Small intestine (tissue), 16 donors: ENCODE measurements at places on chromosomes 13 and 19. TPM values are rescaled to one million over a fixed set of nuclear protein-coding genes. Genes with fewer than 3 reads are reported as not detected.
A peak's percentile ranks its signal among the peaks of the same experiment; 100 is the strongest.

DNA sequence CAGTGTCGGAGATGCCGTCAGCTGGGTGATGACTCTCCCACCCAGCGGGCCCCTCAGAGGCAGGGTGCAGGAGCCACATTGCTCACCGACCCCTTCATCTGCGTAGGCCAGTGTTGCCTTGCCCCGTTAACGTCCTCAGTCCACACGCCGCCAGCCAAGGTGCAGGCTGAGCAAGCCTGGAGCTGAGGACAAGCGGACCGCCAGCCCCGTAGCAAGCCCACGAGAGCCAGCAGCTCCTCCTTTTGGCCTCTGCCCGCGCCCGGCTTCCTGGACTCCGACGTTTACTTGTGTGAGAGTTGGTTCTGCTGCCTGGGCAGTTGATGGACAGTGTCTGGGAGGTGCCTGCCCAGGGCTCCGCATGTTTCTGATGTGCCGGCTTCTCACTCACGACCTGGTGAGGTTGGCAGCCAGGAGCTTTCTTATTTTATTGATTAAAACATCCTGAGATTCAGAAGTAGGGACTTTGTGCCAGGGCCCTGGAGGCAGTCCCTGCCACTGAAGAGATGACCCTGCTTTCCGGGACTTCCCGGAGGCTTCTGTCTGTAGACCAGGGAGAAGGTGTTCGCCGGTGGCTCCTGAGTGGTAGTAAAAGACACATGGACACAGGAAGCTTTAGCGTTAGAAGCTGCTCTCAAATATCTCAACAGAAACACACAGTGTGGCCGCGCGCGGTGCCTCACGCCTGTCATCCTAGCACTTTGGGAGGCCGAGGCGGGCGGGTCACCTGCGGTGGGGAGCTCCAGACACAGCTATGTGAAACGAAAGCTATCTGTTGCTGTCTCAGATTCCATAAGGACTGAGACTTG is 5.8 kb downstream of the DAZAP1 start:
- H3K36me3 ChIP-seq: peaks cover 88% of the 10 kb centered on the region
- H3K27ac ChIP-seq: no peak overlapping the region
- H3K27me3 ChIP-seq: no peaks in the 10 kb centered on the region
- DNase-seq: no peak

DNA sequence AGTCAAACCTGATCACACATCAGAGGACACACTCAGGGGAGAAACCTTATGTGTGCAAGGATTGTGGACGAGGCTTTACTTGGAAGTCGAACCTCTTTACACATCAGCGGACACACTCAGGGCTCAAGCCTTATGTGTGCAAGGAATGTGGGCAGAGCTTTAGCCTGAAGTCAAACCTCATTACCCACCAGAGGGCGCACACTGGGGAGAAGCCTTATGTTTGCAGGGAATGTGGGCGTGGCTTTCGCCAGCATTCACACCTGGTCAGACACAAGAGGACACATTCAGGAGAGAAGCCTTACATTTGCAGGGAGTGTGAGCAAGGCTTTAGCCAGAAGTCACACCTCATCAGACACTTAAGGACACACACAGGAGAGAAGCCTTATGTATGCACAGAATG is 8.2 kb upstream of the ZNF527 start:
- no peaks in the 10 kb centered on the region for H3K4me1 ChIP-seq
- no peaks in the 10 kb centered on the region for H3K27me3 ChIP-seq
- H3K36me3 ChIP-seq: peaks cover 11% of the 10 kb centered on the region
- no peak for DNase-seq

GRCh38 chr19:41521931-41522555 is 53.9 kb upstream of the CEACAM21 start:
- no peaks in the 10 kb centered on the region for H3K27me3 ChIP-seq
- H3K4me3 ChIP-seq: peak overlapping the region; percentile 21
- no peak overlapping the region for H3K27ac ChIP-seq
- DNase-seq: peak; percentile 16
- no peaks in the 10 kb centered on the region for H3K4me1 ChIP-seq

DNA sequence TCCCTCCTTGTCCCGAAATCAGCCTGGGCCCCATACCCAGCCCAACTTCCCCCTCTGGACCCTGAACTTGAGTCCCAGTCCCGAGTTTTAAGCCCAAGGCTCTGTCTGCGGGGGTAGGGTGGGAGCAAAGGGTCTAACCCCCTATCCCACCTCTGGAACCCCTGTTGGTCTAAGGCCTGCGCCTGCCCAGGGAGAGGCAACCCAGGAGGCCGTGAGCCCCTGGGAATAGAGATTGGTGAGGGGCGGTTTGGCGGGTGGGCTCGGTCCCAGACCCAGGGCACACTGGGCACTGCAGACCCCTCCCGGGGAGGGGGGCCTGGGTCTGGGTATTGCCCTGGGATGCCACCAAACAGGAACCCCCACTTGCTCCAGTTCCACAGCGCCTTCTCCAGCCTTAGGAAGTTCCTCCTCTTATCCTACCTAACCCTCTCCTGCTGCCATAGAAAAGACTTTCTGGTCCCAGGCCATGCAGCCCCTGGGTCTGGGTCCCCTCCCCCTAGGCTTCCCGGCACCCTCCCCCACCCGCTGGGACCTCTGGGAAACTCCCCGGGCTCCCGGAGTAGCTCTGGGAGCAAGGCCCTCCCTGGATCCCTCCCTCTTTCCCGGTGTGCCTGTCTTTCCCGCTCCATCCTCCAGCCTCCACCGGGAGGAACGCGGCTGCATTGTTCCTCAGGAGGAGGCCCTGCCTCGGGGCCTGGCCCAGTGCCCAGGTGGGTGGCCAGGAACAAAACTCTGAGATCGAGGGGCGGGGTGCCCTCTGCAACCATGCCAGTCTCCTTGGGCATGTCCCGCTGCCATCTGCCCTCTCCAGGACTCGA is 33.6 kb upstream of the NANOS3 start:
- peak overlapping the region; percentile 98 for H3K27ac ChIP-seq
- peaks cover 6% of the 10 kb centered on the region for H3K4me1 ChIP-seq
- no peaks in the 10 kb centered on the region for H3K27me3 ChIP-seq
- H3K36me3 ChIP-seq: no peaks in the 10 kb centered on the region

GRCh38 chr13:59261928-59262488 is 901.7 kb downstream of the DIAPH3 start:
- no peaks in the 10 kb centered on the region for H3K27me3 ChIP-seq
- no peak overlapping the region for H3K27ac ChIP-seq
- no peak overlapping the region for H3K4me3 ChIP-seq

DNA sequence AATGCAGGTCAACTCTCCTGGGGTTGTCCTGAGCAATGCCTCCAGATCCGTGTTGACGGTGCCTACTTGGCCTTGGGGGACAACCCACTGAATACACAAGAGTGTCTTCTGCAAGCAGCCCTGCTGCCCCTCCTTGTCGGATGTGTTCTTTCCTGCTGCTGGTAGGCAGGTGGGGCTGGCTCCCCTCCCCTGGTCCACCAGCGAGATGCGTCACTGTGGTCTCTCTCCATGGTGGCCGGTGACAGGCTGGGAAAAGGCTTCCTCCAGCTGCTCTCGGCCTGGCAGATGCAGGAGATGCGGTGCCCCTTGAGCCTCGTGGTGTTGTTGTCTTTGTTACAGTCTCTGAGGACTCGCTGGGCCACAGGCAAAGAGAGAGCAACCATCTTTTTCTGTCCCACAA is 84.9 kb downstream of the RGCC start:
- no peaks in the 10 kb centered on the region for H3K36me3 ChIP-seq
- no peaks in the 10 kb centered on the region for H3K4me1 ChIP-seq
- H3K27me3 ChIP-seq: no peaks in the 10 kb centered on the region
- H3K27ac ChIP-seq: no peak overlapping the region

DNA sequence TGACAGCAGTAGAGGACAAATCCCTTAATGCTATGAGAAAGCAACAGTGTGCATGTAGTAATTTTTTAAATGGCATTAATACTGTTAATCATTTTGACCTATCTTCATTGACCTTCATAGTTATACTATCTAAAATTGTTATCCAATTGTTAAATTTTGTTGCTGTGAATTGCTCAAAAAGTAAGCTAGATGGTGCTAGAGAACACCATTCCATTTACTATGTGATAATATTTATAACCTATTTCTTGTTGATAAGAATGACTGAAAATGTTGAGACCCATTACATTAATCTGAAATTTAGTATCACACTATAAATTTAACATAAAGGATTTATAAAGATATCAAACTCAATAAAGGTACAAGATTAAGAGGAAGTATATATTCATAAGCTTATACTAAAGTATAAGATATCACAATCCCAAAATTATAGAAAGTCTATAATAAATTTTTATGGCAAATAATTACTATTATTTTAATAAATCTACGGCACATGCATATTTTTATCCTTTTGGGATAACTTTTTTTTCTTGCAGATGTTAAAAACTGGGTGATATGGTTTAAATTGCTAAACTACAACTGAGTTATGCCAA is 1573.3 kb downstream of the PCDH9 start:
- no peaks in the 10 kb centered on the region for H3K36me3 ChIP-seq
- DNase-seq: no peak
- H3K4me3 ChIP-seq: no peak overlapping the region
- no peaks in the 10 kb centered on the region for H3K4me1 ChIP-seq
- H3K27me3 ChIP-seq: no peaks in the 10 kb centered on the region

FSD1 gene
- 2.2 TPM for polyA plus RNA-seq

- H3K27me3 ChIP-seq: no peaks in the 10 kb centered on the region
- H3K4me1 ChIP-seq: no peaks in the 10 kb centered on the region
- H3K27ac ChIP-seq: no peak overlapping the region
- no peak overlapping the region for H3K4me3 ChIP-seq
These were observed 1.2 kb downstream of the C5AR1 start for GRCh38 chr19:47310819-47311218.

ELF1 gene
- 40.8 TPM for polyA plus RNA-seq

KLK7 gene
- not detected for polyA plus RNA-seq

GRCh38 chr13:73665261-73665660 is 468.9 kb downstream of the KLF12 start:
- H3K4me3 ChIP-seq: no peak overlapping the region
- no peak overlapping the region for H3K27ac ChIP-seq
- H3K36me3 ChIP-seq: no peaks in the 10 kb centered on the region
- no peak for DNase-seq

DNA sequence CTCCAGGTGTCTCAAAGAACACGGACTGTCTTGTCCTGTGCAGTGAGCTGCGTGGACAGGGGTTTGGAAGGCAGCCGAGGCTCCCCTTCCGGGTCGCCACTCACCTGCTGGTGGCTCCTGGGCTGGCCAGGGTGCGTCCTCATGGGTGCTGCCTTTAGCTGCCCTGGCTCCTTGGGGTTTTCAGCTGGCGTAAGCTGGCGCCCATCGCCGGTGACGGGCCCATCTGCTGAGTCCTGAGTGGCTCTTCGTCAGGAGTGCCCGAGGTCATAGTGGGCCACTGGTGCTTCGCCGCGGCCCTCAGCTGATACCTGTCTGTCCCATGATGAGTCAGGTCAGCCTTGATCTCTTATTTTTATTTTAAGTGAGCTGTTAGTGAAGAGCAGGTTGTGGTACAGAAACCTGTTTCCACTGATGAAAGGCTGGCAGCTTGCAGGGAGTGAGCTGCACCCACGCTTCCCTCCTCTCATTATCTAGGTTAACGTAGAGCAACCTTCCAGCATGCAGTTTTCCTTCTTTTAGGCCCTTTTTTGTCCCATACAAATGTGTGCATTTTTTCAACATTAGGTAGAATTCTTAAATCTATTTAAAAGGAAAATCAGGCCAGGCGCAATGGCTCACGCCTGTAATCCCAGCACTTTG is 18.4 kb downstream of the EPN1 start:
- H3K36me3 ChIP-seq: peaks cover 34% of the 10 kb centered on the region
- no peak overlapping the region for H3K27ac ChIP-seq
- no peaks in the 10 kb centered on the region for H3K27me3 ChIP-seq
- H3K4me1 ChIP-seq: no peaks in the 10 kb centered on the region
- DNase-seq: no peak
- H3K4me3 ChIP-seq: no peak overlapping the region

SPACA4 gene
- 0.22 TPM for polyA plus RNA-seq

DNA sequence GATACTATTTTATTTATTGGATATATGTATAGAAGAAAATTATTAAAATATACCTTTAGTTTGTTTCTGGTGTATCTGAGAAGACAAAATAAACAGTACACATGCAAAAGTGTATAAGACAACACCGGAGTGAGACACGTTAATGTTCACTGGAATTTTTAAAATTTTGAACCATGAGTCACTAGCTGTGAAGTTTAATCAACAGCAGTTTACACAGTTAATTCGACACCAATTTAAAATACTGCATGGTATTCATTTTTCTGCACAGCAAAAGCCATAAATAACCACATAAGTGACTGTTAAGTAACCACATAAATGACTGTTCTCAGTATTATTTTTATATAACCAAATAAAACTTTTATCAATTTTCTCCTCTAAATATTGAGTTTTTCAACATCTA is 418.7 kb upstream of the NBEA start:
- no peaks in the 10 kb centered on the region for H3K27me3 ChIP-seq
- H3K4me1 ChIP-seq: no peaks in the 10 kb centered on the region
- no peak overlapping the region for H3K4me3 ChIP-seq
- no peak for DNase-seq
- no peak overlapping the region for H3K27ac ChIP-seq
